ENCODE measurements at places on chromosomes 5 and 9. TPM values are rescaled to one million over a fixed set of nuclear protein-coding genes. Genes with fewer than 3 reads are reported as not detected.

GRCh38 chr9:79684711-79685575 is 113.2 kb downstream of the TLE4 start:
- no peaks in the 10 kb centered on the region for H3K27me3 ChIP-seq
- H3K4me3 ChIP-seq, result no peak overlapping the region
- H3K27ac ChIP-seq, result no peak overlapping the region
- peaks cover 51% of the 10 kb centered on the region for H3K4me1 ChIP-seq
- H3K36me3 ChIP-seq, result peaks cover 7% of the 10 kb centered on the region

DNA sequence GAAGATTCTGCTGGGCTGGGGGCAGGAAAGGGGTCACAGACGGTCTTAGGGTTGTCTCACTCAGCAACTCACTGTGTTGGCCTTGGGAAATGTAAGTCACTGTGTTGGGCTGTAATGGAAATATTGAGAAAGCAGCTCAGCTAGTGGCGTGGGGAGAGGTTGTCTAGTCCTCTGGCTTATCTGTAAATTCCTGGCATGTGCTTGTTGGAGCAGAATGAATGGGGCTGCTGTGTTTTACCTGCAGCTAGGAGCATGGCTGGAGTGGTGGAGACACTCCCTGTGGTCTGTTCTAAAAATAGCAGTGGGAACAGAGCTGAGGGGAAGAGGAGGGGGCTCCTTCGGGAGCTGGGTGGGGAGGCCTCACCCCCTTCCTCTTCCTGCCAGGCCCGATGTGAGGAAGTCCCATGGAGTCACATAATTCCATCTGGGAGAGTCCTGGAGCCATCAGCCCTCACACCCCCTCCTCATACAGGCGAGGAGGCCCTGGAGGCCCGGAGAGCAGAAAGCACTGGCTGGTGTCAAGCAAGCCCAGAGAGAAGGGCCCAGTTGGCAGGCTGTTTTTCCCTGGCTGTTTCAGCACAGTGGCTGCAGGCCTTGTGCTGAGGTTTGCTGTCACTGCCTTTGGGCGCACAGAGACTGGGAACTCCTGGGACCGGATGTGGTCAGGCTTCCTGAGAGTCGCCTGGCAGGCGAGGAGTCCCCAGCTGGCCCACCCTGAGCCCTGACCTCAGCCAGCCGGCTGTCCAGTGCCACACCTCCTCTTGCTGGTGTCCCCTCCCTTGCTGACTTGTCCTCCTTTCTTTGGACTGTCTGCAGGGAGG is 84.9 kb downstream of the RGS3 start:
- H3K4me1 ChIP-seq, result peaks cover 69% of the 10 kb centered on the region
- H3K27me3 ChIP-seq, result no peaks in the 10 kb centered on the region
- DNase-seq, result peak; percentile 85
- H3K27ac ChIP-seq, result peak overlapping the region; percentile 74

The CDC20B gene
- total RNA-seq, result not detected

- no peak overlapping the region for H3K4me3 ChIP-seq
- peaks cover 11% of the 10 kb centered on the region for H3K36me3 ChIP-seq
- no peak for DNase-seq
- peaks cover 27% of the 10 kb centered on the region for H3K4me1 ChIP-seq
Measured at GRCh38 chr9:127505396-127506116, 54.2 kb downstream of the LRSAM1 start.

GRCh38 chr9:92650839-92651621 is 18.9 kb downstream of the IPPK start:
- peaks cover 54% of the 10 kb centered on the region for H3K36me3 ChIP-seq
- H3K27me3 ChIP-seq, result no peaks in the 10 kb centered on the region
- no peak overlapping the region for H3K4me3 ChIP-seq
- H3K4me1 ChIP-seq, result no peaks in the 10 kb centered on the region
- H3K27ac ChIP-seq, result no peak overlapping the region
- peak; percentile 37 for DNase-seq

DNA sequence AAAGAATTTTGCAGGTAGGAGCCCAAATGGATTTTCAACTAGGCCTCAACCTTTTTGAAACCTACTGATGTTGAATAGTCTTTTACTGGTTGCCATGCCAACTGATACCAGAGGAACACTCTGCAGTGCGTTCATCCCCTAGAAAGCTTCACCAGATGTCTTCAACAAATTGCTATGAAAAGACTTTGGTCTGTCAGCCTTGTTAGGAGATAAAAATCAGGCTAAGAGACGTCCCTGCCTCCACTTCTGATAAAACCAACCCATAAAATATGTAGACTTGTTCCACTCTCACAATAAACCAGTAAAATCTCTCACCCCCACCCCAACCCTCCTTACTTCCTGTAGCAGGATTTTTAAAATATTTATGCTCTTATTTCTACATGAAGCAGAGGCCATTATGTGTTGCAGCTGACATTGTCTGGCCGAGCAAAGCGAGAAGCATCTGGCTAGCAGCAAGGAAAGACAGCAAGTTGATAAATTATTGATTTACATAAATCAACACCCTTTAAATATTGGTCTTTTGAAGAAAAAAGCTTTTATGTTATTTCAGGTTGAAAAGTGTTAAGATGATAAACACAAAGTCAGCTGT is 428.7 kb downstream of the ISL1 start:
- DNase-seq, result no peak
- no peaks in the 10 kb centered on the region for H3K4me1 ChIP-seq
- H3K27me3 ChIP-seq, result no peaks in the 10 kb centered on the region
- no peak overlapping the region for H3K4me3 ChIP-seq
- no peaks in the 10 kb centered on the region for H3K36me3 ChIP-seq
- H3K27ac ChIP-seq, result no peak overlapping the region

DNA sequence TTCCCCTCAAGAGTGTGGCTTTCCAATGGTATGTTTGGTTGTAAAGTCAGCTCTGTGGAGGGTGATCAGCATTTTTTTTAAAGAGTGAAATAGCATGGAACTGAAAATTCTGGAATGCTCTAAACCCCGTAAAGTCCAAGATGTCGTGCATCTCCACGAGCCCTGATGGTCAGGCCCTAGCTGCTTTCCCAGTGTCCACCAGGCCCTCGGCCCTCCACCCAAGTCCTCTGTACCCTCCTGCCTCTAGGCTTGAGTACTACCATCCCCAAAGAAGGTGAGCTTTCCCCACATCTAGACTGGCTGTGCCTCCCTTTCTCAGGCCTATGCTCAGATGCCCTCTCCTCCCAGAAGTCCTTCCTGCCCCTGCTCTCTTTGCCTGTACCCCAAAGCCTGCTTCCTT is 280.3 kb downstream of the GADD45G start:
- H3K4me1 ChIP-seq, result no peaks in the 10 kb centered on the region
- no peaks in the 10 kb centered on the region for H3K27me3 ChIP-seq
- H3K27ac ChIP-seq, result no peak overlapping the region
- no peak overlapping the region for H3K4me3 ChIP-seq
- peak; percentile 41 for DNase-seq

The OR1J1 gene
- total RNA-seq, result not detected

The PCDHB13 gene
- total RNA-seq, result 4.0 TPM

The FRMD3 gene
- 28.1 TPM for total RNA-seq

- no peak overlapping the region for H3K4me3 ChIP-seq
- no peak for DNase-seq
- H3K4me1 ChIP-seq, result no peaks in the 10 kb centered on the region
- H3K36me3 ChIP-seq, result no peaks in the 10 kb centered on the region
- no peaks in the 10 kb centered on the region for H3K27me3 ChIP-seq
Measured at GRCh38 chr5:16580382-16580781, 36.4 kb downstream of the RETREG1 start.

The ORM1 gene
- 3.3 TPM for total RNA-seq

The MVB12B gene
- 40.5 TPM for total RNA-seq

- H3K27ac ChIP-seq, result peak overlapping the region; percentile 43
- H3K36me3 ChIP-seq, result peaks cover 62% of the 10 kb centered on the region
- peak overlapping the region; percentile 83 for H3K4me3 ChIP-seq
- no peak for DNase-seq
Measured at GRCh38 chr5:181241393-181241975, 2.2 kb downstream of the RACK1 start.

DNA sequence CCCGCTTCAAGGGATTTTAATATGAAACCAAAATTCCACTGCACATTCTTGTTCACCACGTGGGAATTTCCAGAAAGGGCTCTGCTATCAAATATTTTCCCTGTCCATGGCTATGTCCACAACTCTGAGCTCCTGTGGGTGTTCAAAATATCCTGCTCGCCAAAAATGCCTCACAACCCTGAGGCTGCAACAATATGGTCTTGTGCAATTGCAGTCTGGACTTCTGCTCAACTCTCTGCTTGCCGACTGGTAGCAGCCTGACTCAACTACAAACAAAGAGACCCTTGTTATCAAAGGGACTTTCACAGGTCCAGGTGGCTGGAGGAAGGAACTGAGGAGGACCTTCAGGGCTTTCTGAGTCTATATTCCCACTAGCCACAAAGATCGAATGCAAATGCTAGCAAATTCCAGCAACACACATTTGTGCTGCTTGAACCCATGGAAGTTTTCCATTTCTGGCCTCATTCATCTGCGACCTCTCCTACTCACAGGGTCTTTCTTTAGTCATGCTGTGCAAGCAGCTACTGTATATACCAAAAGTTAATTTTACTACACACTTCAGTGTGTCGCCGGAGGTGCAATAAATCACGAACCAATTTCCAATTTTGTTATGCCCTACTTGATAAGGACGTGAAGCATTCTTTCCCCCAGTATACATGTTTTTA is 169.2 kb upstream of the SLC30A5 start:
- no peak for DNase-seq
- no peaks in the 10 kb centered on the region for H3K4me1 ChIP-seq
- H3K27me3 ChIP-seq, result no peaks in the 10 kb centered on the region
- H3K36me3 ChIP-seq, result no peaks in the 10 kb centered on the region
- H3K4me3 ChIP-seq, result no peak overlapping the region

DNA sequence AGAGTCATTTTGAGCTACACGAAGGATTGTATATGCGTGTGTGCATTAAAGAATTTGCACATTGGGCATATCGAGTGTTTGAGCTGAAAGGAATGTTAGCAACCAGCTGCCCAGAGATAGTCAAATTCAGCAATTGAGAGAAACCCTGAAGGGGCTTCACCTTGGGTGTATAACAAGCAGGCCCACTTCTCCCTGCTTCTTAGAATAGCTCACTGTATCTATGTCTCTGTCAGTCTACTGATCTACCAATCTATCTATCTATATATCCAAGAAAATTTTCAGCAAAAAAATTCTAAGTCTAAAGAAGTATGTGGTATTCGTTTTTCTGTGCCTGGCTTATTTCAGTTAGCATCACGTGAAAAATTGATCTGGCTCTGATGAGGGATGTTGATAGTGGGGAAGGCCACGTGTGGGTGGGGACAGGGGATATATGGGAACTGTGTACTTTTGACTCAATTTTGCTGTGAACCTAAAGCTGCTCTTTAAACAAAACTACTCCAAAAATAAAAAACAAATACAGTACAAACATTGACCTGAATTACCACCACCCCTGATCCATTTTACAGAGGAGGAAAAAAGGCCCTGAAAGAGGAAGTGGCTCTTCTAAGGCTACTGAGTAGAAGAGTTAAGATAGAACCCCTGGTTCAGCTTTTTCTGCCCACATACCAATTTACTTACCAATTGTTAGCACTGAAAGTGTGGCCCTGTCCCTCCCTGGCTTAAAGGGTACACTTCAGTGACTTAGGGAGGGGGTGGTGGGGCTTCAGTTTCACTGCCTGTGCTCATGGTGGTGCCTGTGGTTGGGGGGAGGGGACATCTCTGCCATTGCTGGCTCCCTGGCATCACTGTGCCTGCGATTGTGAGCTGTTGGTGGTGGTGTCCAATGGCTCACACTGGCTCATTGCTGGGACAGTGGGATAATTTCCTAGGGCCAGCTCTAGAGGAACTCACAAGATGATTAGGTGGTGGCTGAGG is 141.8 kb downstream of the DOCK2 start:
- no peak for DNase-seq
- peaks cover 4% of the 10 kb centered on the region for H3K36me3 ChIP-seq
- H3K27ac ChIP-seq, result no peak overlapping the region

- no peaks in the 10 kb centered on the region for H3K27me3 ChIP-seq
- no peaks in the 10 kb centered on the region for H3K4me1 ChIP-seq
- no peak overlapping the region for H3K27ac ChIP-seq
Measured at GRCh38 chr9:79080536-79080935, 491.2 kb upstream of the TLE4 start.

DNA sequence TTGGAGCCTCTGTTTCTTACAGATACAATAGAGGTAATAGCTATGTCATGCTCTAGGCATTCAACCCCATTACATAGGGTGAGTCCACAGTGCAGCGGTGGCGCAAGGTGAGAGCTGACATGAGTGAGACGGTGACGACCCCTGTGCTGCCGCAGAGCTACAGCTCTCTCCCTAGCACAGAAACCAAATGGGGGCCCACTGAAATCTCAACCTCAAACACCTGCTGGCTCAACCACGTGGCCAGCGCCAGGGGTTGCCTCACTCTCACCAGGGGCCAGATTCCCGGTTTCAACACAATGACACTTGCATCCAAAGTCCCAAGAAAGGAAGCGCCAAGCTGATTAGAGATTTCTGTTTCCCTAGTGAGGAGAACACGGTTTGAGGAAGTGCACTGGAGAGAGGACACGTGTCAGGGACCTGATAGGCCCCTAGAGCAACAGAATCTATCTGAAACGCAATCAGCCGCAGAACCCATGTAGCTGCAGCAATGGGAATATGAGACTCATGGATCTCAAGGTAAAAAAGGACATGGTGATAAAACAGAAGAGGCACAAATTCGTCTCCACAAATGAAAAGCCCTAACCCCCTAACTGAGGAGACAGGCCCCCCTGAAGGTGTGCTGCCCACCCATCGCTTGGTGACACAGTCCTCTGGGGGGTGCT is 114.3 kb downstream of the CRB2 start:
- no peak overlapping the region for H3K4me3 ChIP-seq
- H3K27me3 ChIP-seq, result no peaks in the 10 kb centered on the region
- no peaks in the 10 kb centered on the region for H3K36me3 ChIP-seq
- no peak for DNase-seq
- H3K27ac ChIP-seq, result no peak overlapping the region

DNA sequence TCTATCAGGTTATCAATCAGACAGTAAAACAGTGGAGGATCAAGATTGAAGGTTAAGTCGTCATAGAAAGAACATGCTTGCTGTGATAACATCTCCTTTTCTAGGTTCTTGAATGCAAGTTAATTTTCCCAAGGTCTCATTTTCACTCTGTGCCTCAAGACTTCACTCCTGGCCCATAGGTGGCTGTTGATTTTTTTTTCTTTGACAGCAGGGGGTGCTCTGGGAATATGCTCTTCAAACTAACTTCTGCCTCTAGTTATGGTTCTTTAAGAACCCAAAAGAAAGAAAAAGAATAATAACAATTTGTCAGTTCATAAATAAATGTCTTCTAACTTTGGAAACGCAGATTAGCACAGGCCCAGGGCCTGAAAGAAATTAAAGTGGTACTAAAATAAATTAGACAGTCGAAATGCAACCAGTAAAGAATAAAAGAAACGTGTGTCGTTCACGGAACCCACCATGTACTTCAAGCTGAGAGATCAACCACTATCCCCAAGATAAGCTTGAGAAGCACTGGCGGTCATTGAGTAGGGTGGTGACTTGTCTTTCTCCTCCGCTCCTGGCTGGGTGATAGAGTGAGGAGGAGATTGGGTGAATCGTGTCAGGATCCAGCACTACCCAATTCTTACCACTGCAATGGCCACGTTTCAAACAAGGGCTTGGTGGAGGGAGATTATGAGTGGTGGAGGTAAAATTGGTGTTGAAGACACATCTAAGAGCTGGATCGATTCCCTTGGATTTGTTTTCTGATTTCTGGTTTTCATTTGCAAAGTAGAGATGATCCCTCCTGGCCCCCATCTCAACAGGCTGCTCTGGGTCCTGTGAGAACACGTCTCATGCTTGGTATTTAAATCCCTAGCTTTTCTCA is 93.4 kb upstream of the IRX4 start:
- H3K27ac ChIP-seq, result no peak overlapping the region
- no peak overlapping the region for H3K4me3 ChIP-seq
- no peaks in the 10 kb centered on the region for H3K27me3 ChIP-seq
- no peaks in the 10 kb centered on the region for H3K36me3 ChIP-seq
